ENCODE measurements at places on chromosomes 5 and 9. TPM values are rescaled to one million over a fixed set of nuclear protein-coding genes. Genes with fewer than 3 reads are reported as not detected.

The C5orf47 gene
- not detected for total RNA-seq

The BRINP1 gene
- not detected for total RNA-seq

The ZNF474 gene
- total RNA-seq: 1.1 TPM

The TAF11L5 gene
- total RNA-seq: not detected

The HEMGN gene
- not detected for total RNA-seq

The BARHL1 gene
- total RNA-seq: not detected

The RFESD gene
- total RNA-seq: 0.98 TPM

The ADRA1B gene
- 0.92 TPM for total RNA-seq

The SPINK6 gene
- 10.8 TPM for total RNA-seq

The GPR150 gene
- total RNA-seq: not detected

The NUTM2F gene
- total RNA-seq: not detected

The PCDHB11 gene
- 0.09 TPM for total RNA-seq

The ROPN1L gene
- total RNA-seq: not detected

The ZNF618 gene
- 8.0 TPM for total RNA-seq

The SAPCD2 gene
- total RNA-seq: 31.6 TPM

The HRH2 gene
- total RNA-seq: not detected

The IL9 gene
- not detected for total RNA-seq

The PCDHGA3 gene
- total RNA-seq: 0.14 TPM

The CDKN2B-AS1 gene
- total RNA-seq: 0.56 TPM

The RRAGA gene
- total RNA-seq: 46.8 TPM

The HARS1 gene
- total RNA-seq: 83.6 TPM

The GBGT1 gene
- 3.2 TPM for total RNA-seq

The DPM2 gene
- 30.4 TPM for total RNA-seq

The PCDHGB4 gene
- total RNA-seq: 2.2 TPM

The FRMPD1 gene
- under 0.01 TPM for total RNA-seq

The ELOVL7 gene
- 3.2 TPM for total RNA-seq

The FOXI1 gene
- total RNA-seq: not detected

All from airway epithelial cell (primary cell).